ENCODE measurements at places on chromosomes 4 and X. TPM values are rescaled to one million over a fixed set of nuclear protein-coding genes. Genes with fewer than 3 reads are reported as not detected.

PRRG3 gene
- total RNA-seq: not detected

TRAPPC2 gene
- total RNA-seq: 31.5 TPM

EREG gene
- 240 TPM for total RNA-seq

SPACA5 gene
- not detected for total RNA-seq

TLR7 gene
- total RNA-seq: 3.0 TPM

XAGE1A gene
- total RNA-seq: not detected

SSX7 gene
- not detected for total RNA-seq

CHRDL1 gene
- 0.10 TPM for total RNA-seq

GABRQ gene
- under 0.01 TPM for total RNA-seq

ARMCX4 gene
- 5.4 TPM for total RNA-seq

RAB40AL gene
- 0.10 TPM for total RNA-seq

OPRPN gene
- 0.52 TPM for total RNA-seq

C4orf36 gene
- not detected for total RNA-seq

SRD5A3 gene
- 2.7 TPM for total RNA-seq

MAGEB1 gene
- not detected for total RNA-seq

FRG2 gene
- not detected for total RNA-seq
